ENCODE measurements at places on chromosomes 13 and 19.

DNA sequence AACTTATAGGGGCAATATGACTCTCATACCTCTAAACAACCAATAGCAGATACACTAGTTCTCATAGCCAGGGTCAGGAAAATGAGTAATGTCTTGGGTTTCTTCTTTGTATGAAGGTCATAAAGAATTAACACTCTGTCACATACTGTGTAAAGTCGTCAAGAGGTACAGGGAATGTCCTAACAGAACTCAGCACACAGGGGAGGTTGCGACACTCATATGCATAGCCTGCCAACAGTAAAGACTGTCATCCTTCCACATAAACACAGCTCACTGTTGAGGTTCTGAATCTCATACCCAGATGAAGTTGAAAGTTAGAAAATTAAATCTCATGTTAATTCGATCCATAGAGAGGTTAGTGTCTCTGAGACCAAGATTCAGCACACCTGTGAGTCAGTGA, 34.2 kb upstream of the ZNF254 start:
- DNase-seq: no peak

GRCh38 chr13:95382411-95382810, 81.2 kb upstream of the ABCC4 start:
- DNase-seq: no peak

- no peak for DNase-seq
These were observed 443 bp downstream of the TBXA2R start for GRCh38 chr19:3606174-3606689.

GRCh38 chr19:29837996-29838395, 26.2 kb downstream of the CCNE1 start:
- no peak for DNase-seq

- DNase-seq: no peak
These were observed 241.0 kb downstream of the POSTN start for GRCh38 chr13:37357548-37357947.

DNA sequence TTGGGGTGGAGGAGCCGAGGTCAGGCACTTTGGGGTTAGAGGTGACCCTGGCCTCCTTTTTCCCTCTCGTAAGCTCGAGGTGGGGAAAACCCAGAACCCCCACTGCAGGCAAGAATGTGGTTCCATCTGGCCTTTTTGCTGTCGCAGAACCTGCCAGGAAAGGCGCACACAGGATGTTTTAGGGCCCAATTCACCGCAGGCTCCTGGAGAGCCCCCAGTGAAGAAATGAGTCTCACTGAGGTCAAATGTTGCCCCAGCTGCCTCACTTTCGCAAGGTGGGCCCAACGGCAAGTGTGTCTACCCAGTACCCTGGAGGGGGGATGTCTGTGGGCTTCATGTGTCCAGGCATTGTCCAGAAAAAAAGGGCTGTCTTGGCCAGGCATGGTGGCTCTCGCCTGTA, 61.8 kb downstream of the PEX11G start:
- DNase-seq: no peak

DNA sequence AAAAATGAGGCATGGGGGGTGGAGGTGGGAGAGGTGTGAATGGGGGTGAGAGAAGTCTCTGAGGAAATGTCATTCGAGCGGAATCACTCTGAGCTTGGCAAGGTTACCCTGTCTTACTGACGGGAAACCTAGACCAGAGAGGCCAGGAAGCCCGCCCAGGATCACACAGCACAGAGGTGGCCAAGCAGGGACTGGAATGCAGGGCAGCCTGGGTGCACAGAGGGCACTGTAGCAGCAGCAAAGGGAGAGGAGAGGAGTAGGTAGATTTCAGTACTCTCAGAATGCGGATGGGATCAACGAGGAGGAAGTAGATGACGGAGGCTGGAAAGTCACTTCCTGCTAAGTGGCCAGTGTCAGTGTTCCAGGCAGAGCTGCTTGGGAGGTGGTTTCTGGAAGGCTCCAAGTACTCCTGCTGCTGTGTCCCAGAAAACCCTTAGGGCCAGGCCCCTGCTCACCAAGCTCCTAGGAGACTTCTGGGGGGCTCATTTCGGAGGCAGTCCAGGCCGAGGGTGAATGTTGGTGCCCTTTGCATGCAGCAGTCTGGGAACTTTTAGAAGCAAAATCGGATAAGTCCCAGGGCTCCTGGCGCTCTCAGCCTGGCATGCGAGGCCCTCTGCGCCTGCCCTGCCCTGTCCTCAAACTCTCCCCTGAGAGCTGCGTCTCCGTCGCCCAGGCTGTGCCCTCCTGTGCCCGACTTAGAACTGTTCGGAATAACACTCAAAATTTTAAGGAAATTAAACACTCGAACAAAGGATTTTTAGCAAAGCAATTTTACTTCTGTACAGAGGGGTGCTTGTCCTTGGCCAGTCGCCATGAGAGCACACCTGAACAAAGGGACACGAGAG, 33.5 kb downstream of the DNM2 start:
- DNase-seq: no peak

- DNase-seq: no peak
These were observed 6.5 kb downstream of the CEBPA start for GRCh38 chr19:33295621-33296487.

DNA sequence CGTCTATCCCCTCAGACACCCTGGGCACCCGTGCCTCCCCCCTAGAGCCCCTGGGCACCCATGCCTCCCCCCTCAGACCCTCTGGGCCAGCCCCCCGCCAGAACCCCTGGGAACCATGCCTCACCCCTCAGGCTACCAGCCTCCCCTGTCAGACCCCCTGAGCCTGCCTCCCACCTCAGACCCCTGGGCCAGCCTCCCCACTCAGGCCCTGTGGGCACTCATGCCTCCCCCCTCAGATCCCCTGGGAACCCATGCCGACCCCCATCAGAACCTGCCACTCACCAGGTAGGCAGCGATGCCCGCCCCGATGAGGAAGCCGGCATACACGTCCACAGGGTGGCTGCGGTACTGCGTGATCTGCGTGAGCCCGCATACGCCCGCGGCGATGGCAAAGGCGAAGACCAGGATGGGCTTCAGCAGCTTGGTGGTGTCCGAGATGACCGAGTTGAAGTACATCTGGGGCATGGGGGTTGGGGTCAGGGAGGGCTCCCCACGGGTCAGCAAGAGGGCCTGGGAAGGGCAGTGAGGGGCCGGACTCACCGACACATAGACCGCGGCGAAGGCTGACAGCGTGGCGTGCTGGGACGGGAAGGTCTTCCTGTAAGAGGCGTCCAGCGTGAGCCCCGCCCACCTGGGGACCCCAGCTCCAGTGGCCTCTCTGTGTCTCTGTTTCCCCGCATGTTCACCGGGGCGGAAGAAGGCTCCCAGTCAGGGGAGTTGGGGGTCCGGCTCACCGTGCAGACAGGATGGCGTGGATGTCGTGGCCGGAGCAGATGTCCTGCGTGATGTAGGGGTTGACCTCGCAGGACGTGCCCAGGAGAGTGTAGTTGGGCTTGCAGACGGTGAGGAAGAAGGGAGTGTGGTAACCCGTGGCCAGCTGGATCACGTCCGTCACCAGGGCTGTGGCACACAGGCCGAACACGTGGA, 7.3 kb downstream of the PLPPR3 start:
- DNase-seq: no peak

DNA sequence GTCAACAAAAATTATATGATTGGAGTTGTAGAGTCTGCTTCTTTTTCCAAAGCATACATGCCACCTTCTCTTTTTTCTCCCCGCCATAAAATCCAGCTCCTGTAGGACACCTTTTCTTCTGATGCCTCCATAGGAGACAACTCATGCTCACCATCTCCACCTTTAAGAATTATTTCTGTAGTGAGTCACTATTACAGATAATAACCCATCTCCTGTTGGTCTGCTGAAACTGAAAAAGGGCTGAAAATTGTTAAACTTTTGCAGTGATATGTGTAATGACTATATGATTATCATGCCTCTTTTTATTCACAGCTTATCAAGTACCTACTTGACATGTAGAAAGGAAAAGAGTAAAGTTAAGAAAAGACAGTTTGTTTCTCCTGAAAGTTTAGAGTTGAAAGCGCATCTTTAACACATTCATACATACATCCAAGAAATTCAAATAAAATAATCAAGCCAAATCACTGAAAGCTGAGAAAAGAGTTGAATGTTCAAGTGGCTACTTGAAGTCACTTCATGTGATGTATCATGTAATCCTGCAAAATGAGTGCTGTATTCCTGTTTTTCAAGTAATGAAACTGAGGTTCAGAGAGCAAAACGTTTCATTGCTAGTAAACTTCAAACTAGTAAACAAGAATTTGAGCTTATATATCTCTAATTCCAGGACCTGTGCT, 35.5 kb upstream of the LPAR6 start:
- DNase-seq: no peak

Measured in GM10248 (cell line).